ENCODE measurements at places on chromosomes 1 and 21.

GRCh38 chr1:29055160-29055559, 68.5 kb downstream of the TMEM200B start:
- no peak for DNase-seq

DNA sequence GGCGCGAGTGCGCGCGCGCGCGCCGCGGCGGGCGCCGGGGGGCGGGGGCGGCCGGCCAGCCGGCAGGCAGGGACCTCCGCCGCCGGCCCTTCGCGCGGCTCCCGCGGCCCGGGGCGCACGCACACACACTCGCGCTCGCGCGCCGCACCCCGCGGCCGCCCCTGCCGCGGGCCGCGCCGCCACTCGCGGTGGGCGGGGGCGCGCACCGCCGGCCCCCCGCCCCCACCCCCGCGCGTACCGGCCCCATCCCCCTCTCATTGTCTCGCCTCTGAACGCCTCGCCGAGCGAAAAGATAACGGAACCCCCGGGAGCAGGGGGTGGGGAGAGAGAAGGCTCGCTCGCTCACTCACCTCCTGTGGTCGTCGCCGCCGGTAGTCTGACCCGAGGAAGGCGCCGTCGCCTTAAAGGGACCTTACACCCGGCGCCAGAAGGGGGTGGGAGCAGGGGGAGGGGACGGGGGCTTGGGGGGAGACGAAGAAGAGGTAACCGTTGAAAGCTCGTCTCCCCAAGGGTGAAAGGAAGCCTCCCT, 428 bp downstream of the POGZ start:
- DNase-seq, result peak; percentile 51

GRCh38 chr1:175737451-175737850, 5.9 kb downstream of the TNR start:
- no peak for DNase-seq

- no peak for DNase-seq
Observed at GRCh38 chr1:89901957-89902669, 81.3 kb downstream of the LRRC8D start.

DNA sequence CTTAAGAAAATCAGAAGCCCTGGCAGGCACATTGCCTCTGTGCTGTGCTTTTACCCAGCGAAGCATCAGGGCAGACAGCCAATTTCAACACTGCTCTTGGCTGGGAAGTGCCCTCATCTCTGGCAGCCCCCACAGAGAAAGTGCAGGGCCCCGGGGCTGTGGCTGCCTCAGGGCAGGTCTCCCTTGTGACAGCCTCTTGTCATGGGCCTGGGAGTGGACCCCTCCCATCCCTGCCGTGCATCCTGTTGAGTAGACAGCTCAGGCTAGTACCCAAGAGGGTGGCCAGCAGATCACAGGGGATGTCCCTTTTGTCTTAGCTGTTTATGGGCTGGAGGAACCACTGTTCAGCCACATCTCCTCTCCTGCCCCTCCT, 23.3 kb downstream of the TTC34 start:
- no peak for DNase-seq

- no peak for DNase-seq
Observed at GRCh38 chr1:214439352-214440119, 111.9 kb downstream of the PTPN14 start.

- DNase-seq, result no peak
Observed at GRCh38 chr21:15966231-15966630, 236.4 kb downstream of the USP25 start.

GRCh38 chr1:58879464-58879863, 95.6 kb upstream of the JUN start:
- DNase-seq, result no peak

- DNase-seq, result no peak
Observed at GRCh38 chr1:151944857-151945575, 35.7 kb upstream of the THEM4 start.

- peak; percentile 52 for DNase-seq
Observed at GRCh38 chr1:150922519-150922975, 3.6 kb upstream of the SETDB1 start.

GRCh38 chr1:205907794-205908193, 35.5 kb downstream of the SLC26A9 start:
- DNase-seq, result no peak

- no peak for DNase-seq
Observed at GRCh38 chr1:202834771-202835547, 24.2 kb downstream of the PCAT6 start.
